Colonic mucosa (tissue), 4 donors: ENCODE measurements at places on chromosomes 16 and 17. TPM values are rescaled to one million over a fixed set of nuclear protein-coding genes. Genes with fewer than 3 reads are reported as not detected.

- peaks cover 8% of the 10 kb centered on the region for H3K27me3 ChIP-seq
- H3K4me3 ChIP-seq = peak overlapping the region; percentile 44
- H3K27ac ChIP-seq = peak overlapping the region; percentile 83
- no peaks in the 10 kb centered on the region for H3K36me3 ChIP-seq
- peaks cover 5% of the 10 kb centered on the region for H3K4me1 ChIP-seq
- peak; percentile 80 for DNase-seq
Measured at GRCh38 chr17:7403043-7403726, 712 bp downstream of the TMEM256 start.

- peak overlapping the region; percentile 25 for H3K4me3 ChIP-seq
- peak; percentile 50 for DNase-seq
- H3K4me1 ChIP-seq = no peaks in the 10 kb centered on the region
- H3K27ac ChIP-seq = peak overlapping the region; percentile 44
- peaks cover 18% of the 10 kb centered on the region for H3K36me3 ChIP-seq
Measured at GRCh38 chr17:81285179-81285878, 9.8 kb downstream of the SLC38A10 start.

DNA sequence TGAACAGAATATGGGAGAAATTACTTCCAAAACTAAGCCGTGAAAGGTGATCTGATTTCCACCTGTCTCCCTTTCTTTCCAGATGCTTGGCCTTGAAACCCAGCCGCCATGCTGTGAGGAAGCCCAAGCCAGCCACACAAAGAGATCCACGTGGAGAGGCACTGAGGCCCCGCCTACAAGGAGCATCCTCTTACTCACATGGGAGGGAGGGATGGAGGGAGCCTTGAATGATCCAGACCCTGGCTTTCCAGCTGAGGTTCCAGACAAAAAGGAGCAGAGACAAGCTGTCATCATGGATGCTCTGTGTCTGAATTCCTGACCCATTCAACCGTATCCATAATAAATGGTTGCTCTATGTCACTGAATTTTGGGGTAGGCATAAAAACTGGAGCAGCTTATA lies 48.9 kb upstream of the HAPSTR1 start:
- no peaks in the 10 kb centered on the region for H3K36me3 ChIP-seq
- peaks cover 3% of the 10 kb centered on the region for H3K4me1 ChIP-seq
- no peak overlapping the region for H3K27ac ChIP-seq
- no peak for DNase-seq
- H3K4me3 ChIP-seq = no peak overlapping the region
- H3K27me3 ChIP-seq = no peaks in the 10 kb centered on the region

Gene CACNA1G
- total RNA-seq = 0.19 TPM
